Left colon (tissue), 2 donors: ENCODE measurements at places on chromosomes 16 and 17. TPM values are rescaled to one million over a fixed set of nuclear protein-coding genes. Genes with fewer than 3 reads are reported as not detected.

DNA sequence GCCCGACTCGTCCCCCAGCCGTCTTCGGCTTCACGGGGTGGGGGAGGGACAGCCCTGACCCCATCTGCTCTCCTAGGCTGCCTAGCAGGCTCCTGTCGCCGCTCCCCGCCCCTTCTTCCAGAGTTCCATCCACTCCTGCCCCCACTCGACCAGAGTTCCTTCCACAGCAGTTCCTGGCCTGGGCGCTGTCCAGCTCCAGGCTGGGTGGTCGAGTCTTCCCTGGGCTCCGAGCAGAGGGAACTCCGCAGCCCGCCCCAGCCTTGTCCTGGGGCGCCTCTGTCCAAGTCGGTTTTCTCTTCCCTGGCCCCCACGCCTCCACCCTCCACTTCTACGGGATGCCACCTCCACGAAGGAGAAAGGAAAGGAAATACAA, 1.4 kb downstream of the PYY start:
- DNase-seq, result no peak

DNA sequence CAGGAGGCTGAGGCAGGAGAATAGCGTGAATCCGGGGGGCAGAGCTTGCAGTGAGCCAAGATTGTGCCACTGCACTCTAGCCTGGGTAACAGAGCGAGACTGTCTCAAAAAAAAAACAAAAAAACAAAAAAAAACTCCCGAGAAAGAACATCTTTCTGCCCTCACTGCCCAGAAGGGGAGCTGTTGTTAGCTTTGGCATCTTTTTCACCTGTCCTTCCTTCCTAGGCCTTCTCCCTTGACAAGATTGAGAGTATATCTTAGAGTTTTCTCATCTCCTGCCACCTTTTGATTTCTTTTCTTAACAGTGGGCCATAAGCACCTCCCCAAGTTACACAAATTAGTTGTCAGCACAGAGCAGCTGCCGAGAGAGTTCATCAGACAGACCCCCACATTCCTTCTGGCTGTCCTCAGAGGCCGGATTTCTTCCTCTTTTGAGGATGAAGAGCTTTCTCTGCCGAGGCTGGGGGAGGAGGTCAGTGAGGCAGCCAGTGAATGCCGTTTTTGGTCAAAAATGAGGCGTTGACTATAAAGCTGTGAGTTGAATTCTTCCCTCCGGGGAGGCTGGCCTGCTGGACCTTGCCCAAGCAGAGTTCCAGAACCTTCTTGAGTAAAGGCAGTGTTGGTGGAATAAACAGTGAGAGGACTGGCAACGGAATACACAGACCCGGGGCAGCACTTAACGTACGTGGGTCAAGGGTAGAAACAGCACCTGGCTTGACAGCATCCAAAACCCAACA, 127.0 kb downstream of the ABCC6 start:
- peak; percentile 36 for DNase-seq

DNA sequence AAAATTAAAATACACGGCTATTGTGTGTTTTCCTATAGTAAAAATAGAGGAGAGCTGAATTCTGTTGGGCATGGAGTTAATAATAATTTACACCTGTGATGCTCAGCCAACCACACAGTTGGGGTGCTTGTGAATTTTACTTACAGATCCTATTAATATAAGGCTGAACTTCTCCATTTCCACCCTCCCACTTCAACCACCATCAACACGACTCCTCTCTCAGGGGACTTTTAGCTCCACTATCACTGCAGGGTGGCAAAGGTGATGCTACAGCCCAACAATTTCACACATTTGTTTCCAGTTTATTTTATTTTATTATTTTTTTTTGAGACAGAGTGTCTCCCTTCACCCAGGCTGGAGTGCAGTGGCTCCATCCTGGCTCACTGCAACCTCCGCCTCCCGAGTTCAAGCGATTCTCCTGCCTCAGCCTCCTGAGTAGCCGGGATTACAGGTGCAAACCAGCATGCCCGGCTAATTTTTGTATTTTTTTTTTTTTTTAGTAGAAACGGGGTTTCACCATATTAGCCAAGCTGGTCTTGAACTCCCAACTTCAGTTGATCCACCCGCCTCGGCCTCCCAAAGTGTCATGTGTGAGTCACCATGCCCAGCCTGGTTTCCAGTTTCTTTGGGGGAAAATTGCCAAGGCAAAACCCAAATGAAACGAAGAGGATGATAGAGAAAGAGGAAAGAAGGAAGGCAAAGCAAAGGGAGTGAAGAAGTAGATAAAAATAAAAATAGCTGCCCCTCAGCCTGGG, 57.9 kb downstream of the GNA13 start:
- DNase-seq, result no peak

DNA sequence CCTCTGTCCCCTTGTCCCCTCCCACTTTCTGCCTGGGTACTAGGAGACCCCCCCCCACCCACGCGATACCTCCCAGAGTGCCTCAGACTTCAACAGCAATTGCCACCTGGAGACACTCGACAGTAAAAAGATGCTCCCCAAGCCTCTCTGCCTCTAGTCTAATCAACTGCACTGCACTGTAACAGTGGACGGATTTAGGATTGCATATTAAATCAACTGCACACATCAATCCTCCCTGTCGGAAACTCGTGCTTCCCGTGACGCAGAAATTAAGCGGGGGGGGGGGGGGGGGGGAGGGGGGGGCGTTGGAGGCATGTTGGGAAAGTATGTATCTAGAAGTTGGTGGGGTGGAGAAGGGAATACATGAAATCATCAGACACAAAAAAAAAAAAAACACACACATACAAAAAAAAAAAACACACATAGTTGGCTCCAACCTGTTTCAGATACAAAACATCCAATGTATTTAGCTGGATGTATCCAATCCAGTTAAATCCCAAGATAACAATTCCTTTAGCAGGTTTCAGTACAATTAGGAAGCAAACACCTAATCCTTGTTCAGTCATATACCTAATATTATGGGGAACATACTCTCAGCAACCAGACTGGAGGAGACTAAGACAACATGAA, 29.7 kb downstream of the FAM222B start:
- DNase-seq, result no peak

DNA sequence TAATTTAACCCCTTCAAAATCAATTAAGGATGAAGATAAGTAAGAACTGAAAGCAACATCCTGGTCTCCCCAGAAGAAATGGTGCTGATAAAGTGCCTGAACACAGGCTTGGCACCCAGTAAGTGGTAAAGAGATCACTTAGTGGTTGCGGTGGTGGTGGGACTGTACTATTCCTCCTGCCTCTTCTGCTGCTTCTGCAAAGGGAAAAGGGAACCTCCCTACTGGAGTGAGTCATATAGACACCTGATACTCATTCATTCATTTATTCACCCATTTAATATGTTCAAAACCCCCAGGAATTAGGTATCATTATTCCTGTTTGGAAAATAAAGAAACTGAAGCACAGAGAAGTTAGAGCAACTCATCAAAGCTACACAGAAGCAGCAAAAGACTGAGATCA, 60.6 kb downstream of the CDYL2 start:
- no peak for DNase-seq

DNA sequence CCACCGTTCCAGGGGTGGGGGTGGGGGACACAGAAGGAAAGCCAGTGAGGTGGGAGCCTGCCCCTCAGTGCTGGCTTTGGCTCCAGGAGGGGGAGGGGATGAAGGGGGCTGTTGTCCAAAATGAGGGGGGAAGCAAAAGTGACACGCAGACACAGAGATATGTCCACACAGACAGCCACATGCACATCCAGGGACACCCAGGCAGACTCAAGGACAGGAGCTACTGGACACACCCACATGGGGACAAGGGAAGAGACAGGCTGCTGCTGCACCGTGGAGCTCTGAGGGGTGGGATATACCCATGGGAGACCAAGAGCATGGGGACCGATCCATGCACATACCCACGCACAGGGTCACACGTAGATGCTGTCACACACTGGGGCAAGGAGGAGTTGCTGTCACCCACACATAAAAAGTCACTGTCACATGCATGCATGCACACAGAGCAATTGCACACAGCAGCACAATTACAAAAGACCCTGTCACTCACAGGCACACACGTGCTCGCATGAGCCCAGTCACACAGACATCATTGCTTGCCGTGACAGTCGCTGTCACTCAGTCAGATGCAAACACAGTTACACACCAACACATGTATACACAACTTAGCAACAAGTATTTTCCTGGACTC, 1.3 kb downstream of the THRA start:
- DNase-seq, result peak; percentile 56

DNA sequence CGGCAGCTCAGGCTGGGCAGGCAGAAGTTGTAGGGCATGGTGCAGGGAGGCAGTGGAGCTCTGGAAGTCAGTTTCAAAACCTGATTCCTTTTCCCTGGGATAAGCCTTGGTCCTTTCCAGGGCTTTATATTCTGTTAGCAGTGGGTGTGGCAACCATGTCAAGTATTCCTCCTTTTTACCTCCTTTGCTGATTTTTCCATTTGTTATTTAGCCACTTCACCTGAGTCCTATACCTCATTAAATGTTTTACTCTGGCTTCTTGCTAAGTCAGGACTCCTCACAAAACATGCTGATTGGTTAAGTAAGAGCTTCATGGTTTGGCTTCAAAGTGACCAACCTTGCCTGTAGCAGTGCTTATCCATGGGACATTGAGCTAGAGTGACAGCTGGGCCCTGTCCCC, at the start of gene KRT33B:
Gene KRT33B (minus strand): TSS at position 101 of the 400 bp plus-strand sequence. CDS start 63 bp downstream, at position 38.
- no peak for DNase-seq

DNA sequence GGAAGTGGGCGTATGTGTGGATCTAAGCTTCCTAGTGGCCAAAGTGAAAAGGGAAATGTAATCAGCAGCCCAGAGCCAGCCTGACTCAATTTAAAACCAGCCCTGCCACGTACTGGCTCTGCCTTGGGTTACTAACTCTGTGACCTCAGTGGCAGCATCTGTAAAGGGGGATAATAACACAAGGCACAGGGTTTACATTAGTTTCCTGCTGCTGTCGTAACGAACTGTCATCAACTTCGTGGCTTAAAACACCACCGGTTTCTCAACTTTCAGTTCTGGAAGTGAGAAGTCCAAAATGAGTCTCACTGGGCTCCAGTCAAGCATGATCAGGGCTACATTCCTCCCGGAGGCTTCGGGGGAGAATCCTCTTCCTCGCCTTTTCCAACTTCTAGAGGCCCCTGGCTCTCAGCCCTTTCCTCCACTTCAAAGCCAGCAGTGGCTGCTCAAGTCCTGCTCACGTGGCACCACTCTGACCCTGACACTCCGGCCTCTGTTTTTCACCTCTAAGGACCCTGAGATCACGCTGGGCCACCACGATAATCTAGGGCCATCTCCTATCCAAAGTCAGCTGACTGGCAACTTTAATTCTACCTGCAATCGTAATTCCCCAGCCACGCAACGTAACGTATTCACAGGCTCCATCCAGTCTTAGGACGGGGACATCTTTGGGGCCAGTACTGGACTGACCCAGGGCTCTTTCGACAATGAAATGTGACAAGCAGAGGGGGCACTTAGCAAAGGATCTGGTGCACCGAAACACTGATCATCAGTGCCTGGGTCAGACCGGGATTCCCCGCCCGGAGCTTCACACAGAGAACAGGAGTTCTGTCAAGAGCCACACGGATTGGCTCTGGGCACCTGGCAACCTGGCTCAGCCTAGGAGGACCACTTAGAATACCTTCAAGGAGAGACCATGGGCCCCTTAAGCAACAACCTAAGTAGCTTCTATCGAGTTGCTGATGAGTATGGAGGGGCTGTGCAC, 14.5 kb downstream of the TMC6 start:
- no peak for DNase-seq

DNA sequence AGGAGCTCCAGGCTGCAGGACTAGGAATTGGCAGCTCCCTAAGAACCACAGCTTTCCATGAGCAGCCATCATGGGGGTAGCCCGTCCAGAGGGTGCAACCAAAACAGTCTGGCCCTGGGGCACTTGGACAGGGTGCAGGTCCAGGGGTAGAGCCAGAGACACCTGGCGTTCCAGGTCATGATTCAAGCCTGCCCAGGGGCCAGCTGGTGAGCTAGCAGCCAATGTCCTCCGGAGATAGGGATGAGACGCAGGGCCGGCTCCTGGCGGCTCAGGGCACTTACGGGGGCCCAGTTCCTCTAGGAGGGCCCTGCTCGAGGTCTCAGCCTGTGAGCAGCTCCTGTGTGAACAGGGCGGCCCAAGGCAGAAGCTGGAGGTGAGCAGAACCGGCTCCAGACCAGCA, 22.1 kb downstream of the PIEZO1 start:
- DNase-seq, result no peak

Gene CTF1
- 0.24 TPM for total RNA-seq

Gene SPATA32
- total RNA-seq, result not detected

Gene GSDMA
- 0.58 TPM for total RNA-seq

Gene ACSM3
- 48.0 TPM for total RNA-seq

Gene DGKE
- 9.2 TPM for total RNA-seq
